HT-29 (cell line): ENCODE measurements at places on chromosomes 3 and 15.
A peak's percentile ranks its signal among the peaks of the same experiment; 100 is the strongest.

- DNase-seq, result no peak
These were observed 71.5 kb downstream of the PPM1L start for GRCh38 chr3:160827516-160827915.

DNA sequence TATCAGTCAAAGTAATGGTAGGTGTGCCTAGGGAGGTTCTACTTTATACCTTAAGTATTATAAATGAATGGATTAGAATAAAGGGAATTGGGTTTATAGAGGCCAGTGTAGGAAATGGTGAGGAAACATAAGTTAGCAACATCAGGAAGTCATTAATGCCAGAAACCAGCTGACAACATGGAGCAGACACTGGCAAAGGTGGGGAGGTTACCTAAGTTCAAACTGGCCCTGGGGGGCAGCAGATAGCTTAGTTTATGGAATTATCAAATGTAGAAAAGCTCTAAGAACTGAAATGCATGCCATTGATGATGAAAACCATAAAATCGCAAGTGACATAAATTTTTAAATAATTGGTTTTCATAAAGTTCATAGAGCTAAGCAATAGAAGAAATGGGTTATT, 498.6 kb downstream of the NAALADL2 start:
- DNase-seq, result no peak

DNA sequence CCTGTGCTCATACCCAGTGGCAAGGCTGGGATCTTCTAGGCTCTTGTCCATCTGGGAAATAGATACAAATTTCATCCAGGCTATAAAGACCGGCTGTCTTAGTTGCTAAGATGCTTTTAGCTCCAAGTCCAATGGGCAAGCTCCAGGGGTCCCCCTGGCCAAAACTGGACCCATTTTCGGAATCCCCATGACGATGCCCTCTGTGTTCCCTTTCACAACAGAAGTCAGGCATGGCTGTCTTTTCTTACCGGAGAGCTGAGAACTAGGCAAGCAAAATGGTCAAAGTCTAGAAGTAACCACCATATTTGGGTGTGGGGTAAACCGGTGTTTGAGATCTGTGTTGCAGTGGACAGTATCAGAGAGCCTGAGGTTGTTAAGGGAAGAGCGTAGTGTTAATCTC, 1.0 kb downstream of the GLYCTK start:
- DNase-seq, result no peak

- DNase-seq, result no peak
These were observed 18.3 kb upstream of the TUBGCP5 start for GRCh38 chr15:23057707-23058106.

DNA sequence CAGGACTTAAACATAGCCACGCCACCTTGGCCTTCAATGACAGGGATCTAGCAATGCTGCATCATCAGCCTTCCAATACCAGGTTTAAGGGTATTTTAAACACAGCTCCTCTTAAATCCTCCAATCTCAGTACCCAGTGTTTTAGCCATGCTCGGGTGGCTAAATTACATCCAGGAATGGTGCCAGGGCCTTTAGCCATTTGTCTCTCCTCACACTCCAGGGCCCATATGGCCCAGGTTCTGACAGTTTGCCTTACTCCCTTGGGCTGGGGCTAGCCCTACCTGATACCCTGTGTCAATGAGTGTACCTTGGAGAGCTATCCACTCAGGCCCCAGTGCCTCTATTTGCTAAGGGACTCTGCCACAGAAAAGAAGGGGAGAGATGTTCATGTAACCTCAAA, 29.4 kb downstream of the ZNF589 start:
- no peak for DNase-seq

GRCh38 chr3:153285982-153286381, 124.0 kb downstream of the RAP2B start:
- DNase-seq, result no peak

DNA sequence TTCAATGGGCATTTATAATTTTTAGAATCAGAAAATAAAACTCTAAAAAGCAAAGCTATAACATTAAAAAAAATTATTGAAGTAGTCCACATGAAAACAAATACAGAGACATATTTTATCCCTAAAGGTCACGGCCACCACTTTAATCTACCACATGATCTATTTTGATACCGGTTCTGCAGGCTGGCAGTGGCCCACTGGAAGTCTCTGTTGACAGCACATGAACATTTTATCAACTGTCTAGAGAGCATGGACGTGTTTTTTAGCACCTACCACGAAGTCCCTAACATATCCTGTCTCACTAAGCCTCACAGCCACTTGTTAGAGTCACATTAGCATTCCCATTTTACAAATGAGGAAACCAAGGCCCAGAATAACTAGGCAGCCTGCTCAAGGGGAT, 1.8 kb upstream of the CPA3 start:
- no peak for DNase-seq

- no peak for DNase-seq
These were observed 1.1 kb downstream of the FAN1 start for GRCh38 chr15:30904812-30905211.

DNA sequence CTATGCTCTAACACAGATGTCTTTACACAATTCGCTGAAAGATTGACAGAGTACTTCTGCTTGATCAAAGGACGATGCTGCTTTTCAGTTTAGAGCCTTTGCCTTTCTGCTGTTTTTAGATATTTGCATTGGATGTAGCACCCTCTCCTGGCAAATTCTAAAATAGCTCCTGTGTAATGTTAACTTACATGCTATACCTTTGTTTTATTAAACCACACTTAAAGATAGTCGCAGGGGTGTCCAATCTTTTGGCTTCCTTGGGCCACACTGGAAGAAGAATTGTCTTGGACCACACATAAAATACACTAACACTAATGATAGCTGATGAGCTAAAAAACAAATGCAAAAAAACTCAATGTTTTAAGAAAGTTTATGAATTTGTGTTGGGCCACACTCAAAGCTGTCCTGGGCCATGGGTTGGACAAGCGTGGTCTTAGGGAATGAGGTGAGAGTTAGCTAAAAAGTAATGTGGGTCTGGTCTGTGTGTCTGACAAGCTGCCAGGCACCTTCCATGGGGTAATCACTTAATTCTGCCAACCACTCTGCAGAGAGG, 62.9 kb downstream of the ATG7 start:
- peak; percentile 59 for DNase-seq

DNA sequence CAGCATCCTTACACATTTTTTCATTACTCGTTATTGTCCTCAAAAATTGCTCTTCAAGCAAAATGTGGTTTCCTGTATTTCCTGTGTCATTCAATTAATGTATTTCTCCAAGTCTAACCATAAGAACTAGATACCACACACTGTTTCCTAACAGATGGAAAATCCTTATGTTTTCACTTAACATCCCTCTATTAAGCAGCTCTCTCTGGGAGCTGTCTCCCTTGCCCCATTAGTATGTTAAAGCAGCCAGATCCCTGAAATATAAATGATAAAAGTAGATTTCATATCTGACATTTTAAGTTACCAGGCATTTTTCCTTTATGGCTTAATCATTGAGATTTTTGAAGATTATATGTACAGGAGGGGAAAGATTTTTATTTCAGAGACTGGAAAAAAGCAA, 15.9 kb downstream of the PFN2 start:
- no peak for DNase-seq

GRCh38 chr3:22988566-22988965, 214.6 kb upstream of the UBE2E2 start:
- no peak for DNase-seq

GRCh38 chr15:83747050-83747717, 93.3 kb downstream of the ADAMTSL3 start:
- DNase-seq, result peak; percentile 64

DNA sequence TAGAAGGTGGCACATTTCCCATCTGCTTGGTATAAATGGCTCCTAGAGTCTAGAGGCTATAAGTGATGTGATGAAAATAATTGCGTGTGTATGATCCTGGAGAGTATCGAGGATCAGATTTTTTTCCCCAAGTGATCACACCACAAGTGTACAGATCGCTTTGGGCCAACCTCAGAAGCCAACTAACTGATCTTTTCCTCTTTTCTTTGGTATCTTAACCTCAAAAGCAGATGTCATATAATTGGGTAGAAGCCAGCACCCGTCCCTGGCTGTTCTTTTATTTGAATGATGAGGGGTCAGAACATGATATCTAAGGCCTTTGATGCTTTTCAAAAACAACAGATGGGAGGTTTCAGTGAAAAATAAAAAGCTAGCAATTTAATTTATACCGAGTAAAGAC, 3.3 kb downstream of the P2RY14 start:
- no peak for DNase-seq

GRCh38 chr3:12948891-12949711, 107.7 kb upstream of the RPL32 start:
- DNase-seq, result no peak

DNA sequence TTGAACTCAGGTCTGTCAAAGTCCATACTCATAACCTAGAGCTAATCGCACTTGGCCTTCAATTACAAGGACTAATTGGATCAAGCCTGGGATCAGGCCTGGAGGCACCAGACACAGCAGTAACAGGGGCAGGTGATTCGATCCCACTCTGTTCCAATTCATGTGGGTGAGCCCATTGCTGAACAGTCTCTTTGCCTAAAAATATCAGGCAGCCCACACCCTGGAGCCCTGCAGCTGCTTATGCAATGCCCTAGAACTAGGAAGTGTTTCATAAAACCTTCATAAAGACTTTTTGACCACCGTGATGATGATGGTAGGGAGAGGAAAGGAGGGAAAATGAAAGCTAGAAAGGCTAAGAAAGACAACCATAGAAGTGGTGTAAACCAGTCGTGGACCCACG, 47.8 kb upstream of the NEO1 start:
- no peak for DNase-seq

DNA sequence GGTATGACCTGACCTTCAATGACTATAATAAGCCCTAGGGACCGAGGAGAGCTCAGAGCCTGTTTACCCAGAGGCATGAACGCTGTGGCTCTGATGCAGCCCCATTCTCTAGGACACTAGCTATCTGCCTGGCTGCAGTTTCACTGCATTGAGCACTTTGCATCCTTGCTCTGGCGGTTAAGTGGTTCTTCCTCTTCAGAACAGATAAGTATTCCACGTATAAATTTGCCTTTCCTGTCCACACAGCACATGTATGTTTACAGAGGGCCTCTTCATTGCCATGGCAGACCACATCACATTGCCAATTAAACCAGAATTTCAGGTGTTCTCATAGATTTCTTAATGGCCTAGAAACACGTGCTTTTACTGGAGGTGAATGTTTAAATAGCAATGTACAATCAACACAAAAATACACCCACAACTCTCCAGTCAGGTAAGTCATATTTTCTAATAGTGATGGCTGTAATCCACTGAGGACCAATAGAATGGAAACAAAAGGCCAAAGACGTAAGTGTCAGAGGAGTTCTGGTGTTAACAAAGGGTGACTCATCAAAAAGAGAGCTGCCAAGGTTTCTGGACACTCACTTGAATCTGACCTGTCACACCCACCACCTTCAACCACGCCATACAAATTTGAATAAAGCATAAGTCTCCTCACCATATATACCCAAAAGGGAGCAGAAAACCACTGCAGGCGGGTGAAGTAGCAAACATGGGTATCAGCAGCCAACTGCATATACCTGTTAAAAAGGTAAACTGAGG, 553.4 kb downstream of the OCA2 start:
- no peak for DNase-seq

- no peak for DNase-seq
These were observed 575.6 kb downstream of the GRM7 start for GRCh38 chr3:7436542-7436941.

GRCh38 chr15:29139540-29140459, 129.8 kb downstream of the NSMCE3 start:
- DNase-seq, result peak; percentile 53

DNA sequence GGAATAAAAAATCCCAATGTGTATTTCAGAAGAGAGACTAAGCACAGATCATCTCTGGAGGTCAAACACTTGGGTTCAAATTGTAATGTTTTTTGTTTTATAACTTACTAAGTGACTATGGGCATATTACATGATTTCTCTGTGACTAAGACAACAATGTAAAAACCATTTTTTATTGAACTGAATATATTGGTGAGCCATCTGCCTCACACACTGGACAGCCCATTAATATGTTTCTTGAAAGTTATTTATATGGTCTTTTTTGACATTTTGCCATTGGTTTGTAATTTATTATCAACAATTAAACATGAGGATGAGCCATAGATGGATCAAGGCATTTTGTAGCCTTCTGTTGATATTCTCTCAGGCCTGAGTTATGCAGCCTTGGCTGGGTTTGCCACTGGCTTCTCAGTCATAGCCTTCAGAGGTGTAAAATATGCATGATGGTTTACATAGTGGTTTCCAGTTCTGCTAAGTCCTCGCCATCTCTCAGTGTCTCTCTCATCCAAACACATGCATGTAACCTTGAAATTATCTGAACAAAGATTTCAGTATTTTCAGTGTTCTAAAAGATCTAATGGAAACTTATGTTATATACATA, 997.2 kb downstream of the DIPK2A start:
- no peak for DNase-seq

DNA sequence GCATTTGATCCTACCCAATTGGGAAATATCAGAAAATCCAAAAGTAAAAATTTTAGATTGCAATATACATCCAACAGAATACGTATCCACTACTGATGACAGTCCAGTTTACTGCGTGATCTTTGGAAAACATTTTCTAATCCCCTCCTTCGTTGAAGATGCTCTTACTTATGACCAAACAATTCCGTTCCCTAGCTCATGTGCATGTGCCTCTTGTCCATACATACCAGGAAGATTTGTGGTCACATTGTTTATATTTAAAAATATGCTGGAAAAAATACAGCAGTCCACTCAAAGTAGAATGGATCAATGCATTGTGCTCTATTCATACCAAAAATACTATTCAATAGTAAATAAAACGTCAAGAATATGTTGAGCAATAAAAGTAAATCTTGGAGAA, 135.3 kb downstream of the CHL1 start:
- no peak for DNase-seq

GRCh38 chr15:57505949-57506391, 85.7 kb upstream of the MYZAP start:
- DNase-seq, result peak; percentile 99

GRCh38 chr15:99486371-99487336, 79.1 kb upstream of the MEF2A start:
- DNase-seq, result peak; percentile 39

DNA sequence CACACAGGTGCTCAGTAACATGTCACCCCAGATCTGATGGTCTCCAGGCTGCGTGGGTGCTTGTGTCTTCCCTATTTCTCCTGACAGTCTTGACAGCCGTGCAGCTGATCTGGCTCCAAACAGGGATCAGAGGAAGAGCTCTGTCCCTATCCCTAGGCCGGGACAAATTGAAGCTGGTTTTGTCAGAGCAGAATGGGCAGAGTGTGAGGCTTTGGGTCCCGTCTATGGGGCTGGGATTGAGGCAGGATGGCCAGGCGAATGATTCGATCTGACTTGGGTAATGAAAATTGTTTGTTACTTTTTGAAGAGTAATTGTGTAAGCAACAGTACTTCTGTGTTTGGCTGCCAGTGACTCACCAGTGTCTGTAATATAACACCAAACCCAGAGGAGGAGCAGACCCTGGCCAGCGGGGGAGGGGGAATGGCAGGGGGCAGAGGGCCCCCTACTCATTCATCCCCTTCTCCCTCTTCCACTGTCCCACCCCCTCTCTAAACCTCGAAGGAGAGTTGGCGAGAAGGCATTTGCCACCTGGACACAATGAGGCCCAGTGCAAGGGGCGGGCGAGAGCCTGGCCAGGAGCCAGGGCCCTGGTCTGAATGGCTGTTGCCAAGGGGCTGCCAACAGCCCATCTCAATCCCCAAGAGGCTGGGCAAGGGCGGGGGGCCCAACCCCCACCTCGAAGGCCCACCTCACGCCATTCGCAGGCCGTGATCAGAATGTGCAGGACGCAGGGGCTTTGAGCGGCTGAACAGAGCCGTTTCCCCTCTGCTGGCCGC, 4.9 kb upstream of the MAGEF1 start:
- DNase-seq, result no peak
